ENCODE measurements at places on chromosomes 6 and 20.
A peak's percentile ranks its signal among the peaks of the same experiment; 100 is the strongest.

GRCh38 chr6:149895833-149896271, 2.1 kb downstream of the RAET1E start:
- DNase-seq, result peak; percentile 31

GRCh38 chr6:33717934-33718455, 6.5 kb upstream of the UQCC2 start:
- no peak for DNase-seq

DNA sequence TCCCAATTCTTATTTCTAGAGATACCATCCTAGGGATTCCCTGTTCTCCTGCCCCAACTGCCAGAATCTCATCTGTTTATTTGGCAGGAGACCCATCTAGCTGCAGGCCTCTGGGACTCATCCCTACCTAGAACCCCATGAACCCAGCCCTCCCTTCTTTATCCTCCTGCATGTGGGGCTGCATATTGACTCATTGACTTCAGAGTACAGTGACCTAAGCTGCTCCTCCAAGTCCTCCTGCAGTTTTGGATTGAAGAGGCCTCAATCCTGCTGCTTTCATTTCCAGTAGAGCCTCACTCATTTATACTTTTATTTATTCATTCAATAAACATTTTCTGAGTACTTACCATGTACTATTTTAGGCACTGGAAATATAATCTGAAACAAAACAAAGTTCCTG, 11.6 kb downstream of the TMEM200A start:
- DNase-seq, result no peak

DNA sequence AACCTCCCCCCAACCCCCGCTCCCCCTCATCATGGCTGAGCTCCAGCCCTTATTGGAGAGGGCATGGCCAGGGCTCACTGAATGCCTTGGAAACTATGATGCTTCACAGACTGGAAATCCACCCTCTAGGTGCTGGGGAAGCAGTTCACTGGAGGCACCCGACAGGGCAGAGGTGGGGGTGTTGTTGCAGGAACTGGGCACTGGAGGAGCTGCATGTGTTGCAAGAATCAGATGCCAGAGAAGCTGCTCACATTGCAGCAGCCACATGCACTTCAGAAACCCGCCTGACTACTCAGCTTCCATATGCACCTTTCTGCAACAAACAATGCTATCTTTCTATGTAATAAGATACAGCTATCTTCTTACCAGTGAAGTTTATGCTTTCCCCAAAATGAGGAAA, 7.9 kb upstream of the TBPL1 start:
- DNase-seq, result no peak

- DNase-seq, result no peak
These were observed 123.0 kb downstream of the PREX1 start for GRCh38 chr20:48704761-48705160.

DNA sequence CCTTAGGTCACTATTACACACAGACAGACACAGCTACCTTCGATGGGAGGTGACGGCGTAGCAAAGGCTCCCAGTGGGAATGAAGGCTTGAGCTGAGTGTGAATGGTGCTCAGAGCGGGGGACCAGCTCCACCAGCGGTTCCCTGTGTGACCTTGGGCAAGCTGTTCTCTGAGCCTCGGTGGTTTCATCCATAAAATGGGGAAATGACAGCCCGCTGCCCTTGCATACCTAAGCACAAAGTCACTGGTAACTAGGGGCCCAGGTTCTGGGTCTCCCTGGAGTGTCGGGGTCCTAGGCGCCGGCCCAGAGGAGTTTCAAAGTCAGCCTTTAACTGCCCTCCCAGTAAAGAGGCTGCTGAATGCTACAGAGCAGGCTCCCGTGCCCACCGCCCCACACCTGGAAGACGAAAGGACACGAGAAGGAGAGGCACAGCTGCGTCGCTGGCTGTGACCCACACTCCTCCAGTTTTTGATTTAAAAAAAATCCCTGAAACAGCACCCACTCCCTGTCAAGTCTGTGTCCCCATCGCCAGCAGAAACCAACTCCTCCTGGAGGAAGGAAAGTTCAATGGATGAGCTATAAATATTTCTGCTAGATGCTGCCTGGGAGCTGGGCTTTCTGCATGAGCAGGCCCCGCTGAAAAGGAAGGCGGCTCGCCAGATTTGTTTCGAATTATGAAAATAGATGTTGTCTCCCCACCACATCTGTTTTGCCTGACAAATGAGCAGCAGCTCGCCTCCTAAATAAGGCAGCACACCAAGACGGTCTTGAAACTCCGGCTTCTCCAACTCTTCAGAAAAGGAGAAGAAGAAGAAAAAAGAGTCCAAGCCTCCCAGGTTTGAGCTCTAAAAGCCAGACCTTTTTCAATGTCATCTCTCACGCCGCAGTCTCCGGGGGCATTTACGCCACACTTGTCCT, 27.4 kb downstream of the PMEPA1 start:
- no peak for DNase-seq

GRCh38 chr20:39532205-39532604, 570.1 kb downstream of the DHX35 start:
- no peak for DNase-seq

- DNase-seq, result no peak
These were observed 75.8 kb downstream of the BCKDHB start for GRCh38 chr6:80182308-80182707.

GRCh38 chr6:144549837-144550747, 265.0 kb downstream of the UTRN start:
- DNase-seq, result no peak

DNA sequence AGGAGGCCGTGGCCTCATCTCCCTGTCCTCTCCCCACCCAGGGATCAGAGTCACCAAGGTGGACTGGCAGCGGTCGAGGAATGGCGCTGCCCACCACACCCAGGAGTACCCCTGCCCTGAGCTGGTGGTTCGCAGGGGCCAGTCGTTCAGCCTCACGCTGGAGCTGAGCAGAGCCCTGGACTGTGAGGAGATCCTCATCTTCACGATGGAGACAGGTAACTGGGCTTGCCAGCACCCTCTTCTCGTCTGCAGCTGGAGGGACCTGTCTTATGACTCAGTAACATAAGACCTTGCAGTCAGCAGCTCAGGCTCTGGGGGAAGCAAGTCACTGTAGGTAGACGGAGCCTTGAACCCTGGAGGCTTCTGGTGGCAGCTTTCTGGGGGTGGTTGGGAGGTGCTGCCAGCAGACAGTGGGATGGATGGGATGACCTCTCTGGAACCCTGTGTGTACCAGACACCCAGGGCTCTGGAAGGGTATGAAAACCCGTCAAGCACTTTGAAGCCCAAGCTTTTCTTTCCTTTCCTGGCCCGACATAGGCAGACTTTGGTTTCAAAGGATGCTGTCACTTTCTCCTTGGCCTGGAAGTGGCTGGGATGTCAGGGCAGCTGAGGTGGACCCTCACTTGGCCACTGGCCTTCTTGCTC, 13.8 kb downstream of the TGM6 start:
- no peak for DNase-seq

GRCh38 chr20:16708602-16709001, 21.2 kb upstream of the SNRPB2 start:
- no peak for DNase-seq

DNA sequence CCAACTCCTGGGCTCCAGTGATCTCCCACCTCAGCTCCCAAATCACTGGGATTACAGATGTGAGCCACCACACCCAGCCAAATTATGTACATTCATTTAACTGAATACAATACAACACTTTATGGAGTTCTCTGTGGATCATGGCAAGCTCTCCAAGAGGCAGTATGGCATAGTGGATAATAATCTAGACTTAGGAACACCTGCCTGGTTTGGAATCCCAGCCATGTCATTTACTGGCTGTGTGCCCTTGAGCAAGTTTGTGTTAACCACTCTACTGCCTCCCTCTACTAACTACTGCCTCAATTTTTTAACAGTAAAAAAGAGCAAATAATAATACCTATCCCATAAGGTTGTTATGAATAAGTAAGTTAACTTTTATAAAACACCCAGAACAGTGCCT, 1.9 kb upstream of the ETV7 start:
- no peak for DNase-seq

- no peak for DNase-seq
These were observed 27.4 kb downstream of the COL11A2 start for GRCh38 chr6:33164665-33165373.

DNA sequence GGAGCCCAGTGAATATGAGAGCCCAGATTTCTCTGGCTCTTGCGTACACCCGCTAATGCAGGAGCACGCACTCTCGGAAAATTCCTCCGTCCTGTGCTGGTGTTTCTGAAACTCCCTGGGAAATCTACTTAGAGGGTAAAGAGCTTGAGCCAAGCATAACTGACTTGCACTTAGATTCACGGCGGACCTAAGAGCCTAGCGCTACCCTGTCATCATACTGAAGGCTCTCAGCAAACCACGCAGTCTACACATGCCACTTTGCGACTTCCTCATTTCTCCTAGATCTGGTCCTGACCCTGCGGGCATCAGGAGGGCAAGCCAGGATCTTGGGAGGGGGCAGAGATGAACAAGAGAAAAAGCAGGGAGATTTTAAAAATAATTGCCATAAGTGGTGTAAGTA, 324.7 kb downstream of the CD83 start:
- DNase-seq, result no peak

- DNase-seq, result peak; percentile 35
These were observed 52.3 kb downstream of the SLX4IP start for GRCh38 chr20:10487142-10488136.

- DNase-seq, result peak; percentile 61
These were observed 31.1 kb downstream of the CEBPB start for GRCh38 chr20:50221501-50222308.

DNA sequence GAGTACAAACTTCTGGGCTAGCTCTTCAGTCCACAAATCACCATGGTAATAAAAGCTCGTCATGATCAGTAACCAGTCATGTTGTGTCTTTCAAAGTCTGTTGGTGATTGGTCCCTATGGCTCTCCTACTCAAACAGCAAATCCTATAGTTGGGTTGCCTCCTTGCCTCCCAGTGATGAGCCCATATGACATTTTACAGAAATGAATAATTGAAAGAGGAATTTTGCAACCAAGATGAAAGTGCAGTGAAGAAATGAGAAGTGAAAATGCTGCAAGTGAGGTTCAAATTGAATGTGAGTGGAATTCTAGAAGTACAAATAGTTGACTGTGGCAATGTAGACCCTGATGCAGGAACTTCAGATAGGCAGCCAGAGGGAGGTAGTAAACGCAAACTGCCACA, 5.1 kb upstream of the SIRPD start:
- no peak for DNase-seq

- no peak for DNase-seq
These were observed 10.9 kb downstream of the FOXF2 start for GRCh38 chr6:1400126-1400850.

GRCh38 chr20:39851459-39851858, 837.6 kb downstream of the MAFB start:
- DNase-seq, result no peak

- DNase-seq, result no peak
These were observed 489.0 kb downstream of the CDKAL1 start for GRCh38 chr6:21023210-21023609.

DNA sequence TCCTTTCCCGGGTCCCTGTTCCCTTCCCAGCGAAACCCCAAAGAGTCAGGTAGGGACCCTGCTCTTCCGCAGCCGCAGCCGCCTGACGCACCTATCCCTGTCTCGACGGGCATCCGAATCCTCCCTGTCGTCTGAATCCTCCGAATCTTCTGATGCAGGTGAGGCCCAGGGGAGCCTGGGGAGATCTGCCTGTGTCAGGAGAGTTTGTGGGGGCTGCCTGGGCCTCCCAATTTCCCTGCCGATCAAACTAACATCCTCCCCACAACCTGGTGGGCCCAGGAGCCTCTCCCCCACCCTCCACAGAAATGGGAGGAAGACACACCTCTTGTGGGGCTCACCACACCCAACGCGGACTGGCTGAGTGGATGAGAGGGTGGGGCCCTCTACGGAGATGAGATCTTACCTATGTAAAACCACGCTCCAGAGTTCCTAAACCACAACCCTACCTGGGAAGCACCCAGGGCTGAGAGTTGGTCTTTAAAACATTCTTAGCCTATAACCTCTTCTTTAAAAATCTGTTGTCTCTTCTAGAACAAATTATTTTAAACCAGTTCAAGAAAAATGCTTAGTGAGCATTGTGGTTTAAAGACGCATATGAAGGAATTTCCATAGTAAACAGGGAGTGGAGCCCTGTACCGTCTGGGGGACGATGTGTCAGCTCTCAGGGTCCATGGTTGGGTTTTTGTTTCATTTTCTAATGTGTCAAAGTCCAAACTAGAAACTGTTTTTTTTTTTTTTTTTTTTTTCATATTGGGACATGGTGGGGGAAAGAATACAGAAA, 1.7 kb downstream of the CDC25B start:
- no peak for DNase-seq

- no peak for DNase-seq
These were observed 9.2 kb downstream of the OR2A4 start for GRCh38 chr6:131692031-131692430.

DNA sequence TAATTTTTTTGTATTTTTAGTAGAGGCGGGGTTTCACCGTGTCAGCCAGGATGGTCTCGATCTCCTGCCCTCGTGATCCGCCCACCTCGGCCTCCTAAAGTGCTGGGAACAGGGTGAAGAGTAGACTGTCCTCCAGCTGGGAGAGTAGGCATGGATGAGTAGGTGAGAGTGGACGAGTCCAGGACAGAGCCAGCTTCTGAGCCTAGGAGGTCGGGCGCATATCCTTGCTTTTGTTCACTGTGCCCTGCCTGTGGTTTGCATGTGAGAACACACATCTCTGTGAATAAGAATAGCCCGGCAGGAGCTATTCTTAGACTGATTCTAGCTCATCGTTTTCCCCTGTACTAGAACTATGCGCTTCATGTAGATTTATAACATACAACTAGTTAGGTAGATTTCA, 78.3 kb downstream of the RPP40 start:
- no peak for DNase-seq

DNA sequence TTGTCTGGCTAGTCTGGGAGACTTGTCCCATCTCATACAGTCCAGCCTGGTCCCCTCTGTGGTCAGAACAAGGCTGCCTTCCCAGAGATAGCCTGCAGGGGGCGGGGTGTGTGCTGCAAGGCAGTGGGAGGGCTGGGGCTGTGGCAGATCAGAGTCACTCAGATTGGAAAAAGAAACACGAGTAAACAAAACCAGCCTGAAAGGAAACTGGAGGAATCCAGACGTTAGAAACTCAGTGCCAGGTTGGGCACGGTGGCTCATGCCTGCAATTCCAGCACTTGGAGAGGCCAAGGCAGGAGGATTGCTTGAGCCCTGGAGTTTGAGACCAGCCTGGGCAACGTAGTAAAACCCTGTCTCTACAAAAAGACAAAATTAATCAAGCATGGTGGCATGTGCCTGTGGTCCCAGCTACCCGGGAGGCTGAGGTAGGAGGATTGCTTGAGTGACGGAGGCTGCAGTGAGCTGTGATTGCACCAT, 20.2 kb downstream of the LEMD2 start:
- DNase-seq, result peak; percentile 72

GRCh38 chr6:16359563-16359962, 121.2 kb downstream of the GMPR start:
- no peak for DNase-seq

DNA sequence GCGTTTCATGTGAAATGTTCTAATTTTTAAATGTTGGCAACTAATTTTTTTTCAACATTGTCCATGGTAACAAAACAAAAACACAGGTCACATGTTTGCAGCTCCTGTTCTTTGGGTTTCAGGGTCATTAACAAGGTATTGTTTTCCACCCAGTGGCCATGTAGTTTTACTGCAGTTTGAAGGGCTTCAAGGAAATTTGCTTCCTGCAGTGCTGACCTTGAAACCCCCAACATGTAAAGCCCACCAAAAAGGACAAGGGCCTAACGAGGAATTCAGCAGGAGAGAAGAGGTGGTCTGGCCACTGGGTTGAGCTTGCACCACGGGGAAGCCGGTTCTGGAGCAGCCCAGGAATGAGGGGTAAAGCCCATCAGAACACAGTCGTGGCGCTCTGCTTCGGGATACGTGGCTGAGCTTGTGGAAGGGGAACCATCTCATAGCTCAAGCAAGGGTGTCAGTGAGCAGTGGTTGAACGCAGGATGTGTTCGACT, 13.9 kb upstream of the KLHL31 start:
- no peak for DNase-seq

Measured in CD4-positive, alpha-beta T cell treated with Interferon alpha-2 for 1 hour (primary cell).